ENCODE measurements at places on chromosomes 2 and 18. TPM values are rescaled to one million over a fixed set of nuclear protein-coding genes. Genes with fewer than 3 reads are reported as not detected.

The CEP192 gene
- 17.9 TPM for total RNA-seq

DNA sequence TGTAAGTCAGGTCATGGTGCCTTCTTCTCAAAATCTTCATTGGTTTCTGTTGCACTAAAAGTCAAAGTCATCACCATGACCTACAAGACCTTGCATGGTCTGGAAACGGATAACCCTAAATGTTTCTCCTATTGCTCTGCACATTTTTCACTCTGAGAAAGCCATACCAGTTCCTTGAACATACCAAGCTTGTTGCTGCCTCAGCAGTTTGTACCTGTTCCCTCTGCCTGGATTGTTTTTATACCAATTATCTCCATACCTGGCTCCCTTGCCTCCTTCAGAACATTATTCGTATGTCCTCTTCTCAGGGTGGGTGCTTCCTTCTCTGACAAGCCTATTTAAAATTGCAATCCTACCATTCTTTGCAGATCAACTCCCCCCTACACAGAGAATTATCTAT is 498.4 kb downstream of the DSC3 start:
- no peak overlapping the region for H3K27ac ChIP-seq
- no peaks in the 10 kb centered on the region for H3K27me3 ChIP-seq
- H3K36me3 ChIP-seq, result no peaks in the 10 kb centered on the region

GRCh38 chr2:130727286-130727924 is 1.5 kb upstream of the GPR148 start:
- no peaks in the 10 kb centered on the region for H3K27me3 ChIP-seq
- H3K36me3 ChIP-seq, result no peaks in the 10 kb centered on the region

GRCh38 chr18:27094621-27095020 is 90.5 kb downstream of the CHST9 start:
- no peak overlapping the region for H3K27ac ChIP-seq
- H3K4me3 ChIP-seq, result no peak overlapping the region
- H3K27me3 ChIP-seq, result no peaks in the 10 kb centered on the region
- no peaks in the 10 kb centered on the region for H3K36me3 ChIP-seq

The TFPI gene
- 68.8 TPM for total RNA-seq

The SLC39A6 gene
- 39.3 TPM for total RNA-seq

DNA sequence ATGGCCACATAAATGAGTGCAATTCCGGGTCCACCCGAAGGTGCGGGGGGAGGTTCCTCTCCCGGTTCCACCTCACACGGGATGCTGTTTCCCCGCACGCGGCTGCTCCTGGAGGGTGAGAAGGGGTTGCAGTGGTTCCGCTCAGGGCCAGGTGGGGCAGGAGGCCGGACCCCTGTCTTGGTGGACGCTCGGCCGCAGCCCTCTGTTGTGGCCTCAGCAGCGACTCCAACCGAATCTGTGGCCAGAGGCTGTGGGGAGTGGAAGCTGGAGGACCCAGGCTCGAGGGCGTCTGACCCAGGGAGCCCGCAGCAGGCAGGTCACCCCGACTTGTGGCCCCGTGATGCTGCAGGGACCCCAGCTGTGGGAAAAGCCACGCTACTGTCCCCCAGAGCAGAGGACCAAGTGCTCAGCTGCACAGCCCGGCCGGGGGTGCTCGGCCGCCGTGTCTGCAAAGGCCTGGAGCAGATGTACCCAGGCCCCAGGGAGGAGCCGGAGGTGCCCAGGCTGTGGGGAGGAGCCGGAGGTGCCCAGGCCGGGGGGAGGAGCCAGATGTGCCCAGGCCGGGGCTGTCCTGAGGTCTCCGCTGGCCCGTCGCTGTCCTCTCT is 83.9 kb downstream of the RTP5 start:
- no peaks in the 10 kb centered on the region for H3K27me3 ChIP-seq
- DNase-seq, result no peak
- H3K36me3 ChIP-seq, result no peaks in the 10 kb centered on the region
- H3K4me3 ChIP-seq, result no peak overlapping the region
- H3K4me1 ChIP-seq, result peaks cover 10% of the 10 kb centered on the region

GRCh38 chr2:1563943-1564891 is 151.0 kb downstream of the TPO start:
- no peak for DNase-seq
- H3K36me3 ChIP-seq, result no peaks in the 10 kb centered on the region
- no peak overlapping the region for H3K27ac ChIP-seq
- no peaks in the 10 kb centered on the region for H3K27me3 ChIP-seq
- H3K4me3 ChIP-seq, result no peak overlapping the region
- no peaks in the 10 kb centered on the region for H3K4me1 ChIP-seq

DNA sequence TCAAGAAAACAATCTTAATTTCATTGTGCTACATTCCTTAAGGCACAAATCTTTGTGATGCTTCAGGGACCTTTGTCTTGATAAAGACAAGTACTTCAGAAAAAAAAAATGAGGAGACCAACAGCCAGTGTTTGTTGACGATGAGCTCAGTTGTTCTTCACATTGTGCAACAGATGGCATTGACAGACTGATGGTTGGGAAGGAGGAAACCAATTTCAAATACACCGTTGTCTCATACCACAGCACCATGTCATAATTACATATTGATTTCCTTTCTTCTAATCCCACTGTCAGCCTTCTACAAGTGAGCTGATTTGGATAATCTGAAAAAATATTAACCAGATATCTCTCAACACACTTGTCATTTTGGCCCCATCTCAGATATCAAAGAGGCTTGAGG is 53.7 kb upstream of the GRB14 start:
- no peak for DNase-seq
- no peaks in the 10 kb centered on the region for H3K4me1 ChIP-seq
- H3K4me3 ChIP-seq, result no peak overlapping the region
- H3K27me3 ChIP-seq, result no peaks in the 10 kb centered on the region
- no peak overlapping the region for H3K27ac ChIP-seq

DNA sequence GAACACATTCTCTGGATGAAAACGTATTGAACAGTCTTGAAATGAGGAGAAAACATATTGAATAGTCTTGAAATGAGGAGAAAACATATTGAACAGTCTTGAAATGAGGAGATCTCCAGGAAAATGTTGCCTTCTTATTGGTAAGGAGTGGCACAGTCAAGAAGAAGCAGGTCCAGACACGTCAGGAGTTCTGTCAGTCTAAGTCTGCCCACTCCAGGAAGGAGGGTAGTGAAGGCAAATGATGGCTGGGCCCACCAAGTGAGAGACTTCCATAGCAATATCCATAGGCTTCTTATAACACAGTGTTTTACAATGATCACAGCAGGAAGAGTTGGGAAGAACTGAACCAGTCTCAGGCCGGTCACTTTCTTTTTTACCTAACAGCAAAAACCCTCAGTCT is 316.2 kb downstream of the ETAA1 start:
- no peak overlapping the region for H3K27ac ChIP-seq
- H3K36me3 ChIP-seq, result no peaks in the 10 kb centered on the region
- no peaks in the 10 kb centered on the region for H3K27me3 ChIP-seq
- no peak for DNase-seq
- H3K4me3 ChIP-seq, result no peak overlapping the region

The REG3A gene
- not detected for total RNA-seq

DNA sequence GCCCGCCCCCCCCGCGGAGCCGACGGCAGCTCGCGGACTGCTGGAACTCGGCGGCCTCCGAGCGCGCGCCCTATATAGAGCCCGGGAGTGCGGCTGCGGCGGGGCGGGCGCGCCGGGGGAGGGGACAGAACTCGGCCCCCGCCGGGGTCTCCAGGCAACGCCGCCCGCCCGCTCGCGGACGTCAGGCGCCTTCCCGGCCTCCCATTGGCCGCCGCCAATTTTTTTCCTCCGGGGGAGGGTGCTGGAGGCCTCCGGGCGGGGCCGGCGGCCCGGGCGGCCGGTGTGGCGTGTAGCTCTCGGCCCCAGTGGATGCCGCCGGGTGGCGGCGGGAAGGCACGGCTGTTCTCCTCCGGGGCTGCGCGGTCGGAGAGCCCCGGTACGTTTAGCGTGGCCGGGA is at the start of gene ZFP36L2:
Gene ZFP36L2, minus strand, starts transcription at position 49 of the 397 bp plus-strand sequence. CDS start 291 bp downstream, outside the sequence.
- peak within 1 kb of the TSS; percentile 99 for H3K27ac ChIP-seq
- DNase-seq, result peak; percentile 96

All from vagina (tissue), 2 donors.